Gastrocnemius medialis (tissue), 4 donors: ENCODE measurements at places on chromosomes 5 and 9. TPM values are rescaled to one million over a fixed set of nuclear protein-coding genes. Genes with fewer than 3 reads are reported as not detected.

DNA sequence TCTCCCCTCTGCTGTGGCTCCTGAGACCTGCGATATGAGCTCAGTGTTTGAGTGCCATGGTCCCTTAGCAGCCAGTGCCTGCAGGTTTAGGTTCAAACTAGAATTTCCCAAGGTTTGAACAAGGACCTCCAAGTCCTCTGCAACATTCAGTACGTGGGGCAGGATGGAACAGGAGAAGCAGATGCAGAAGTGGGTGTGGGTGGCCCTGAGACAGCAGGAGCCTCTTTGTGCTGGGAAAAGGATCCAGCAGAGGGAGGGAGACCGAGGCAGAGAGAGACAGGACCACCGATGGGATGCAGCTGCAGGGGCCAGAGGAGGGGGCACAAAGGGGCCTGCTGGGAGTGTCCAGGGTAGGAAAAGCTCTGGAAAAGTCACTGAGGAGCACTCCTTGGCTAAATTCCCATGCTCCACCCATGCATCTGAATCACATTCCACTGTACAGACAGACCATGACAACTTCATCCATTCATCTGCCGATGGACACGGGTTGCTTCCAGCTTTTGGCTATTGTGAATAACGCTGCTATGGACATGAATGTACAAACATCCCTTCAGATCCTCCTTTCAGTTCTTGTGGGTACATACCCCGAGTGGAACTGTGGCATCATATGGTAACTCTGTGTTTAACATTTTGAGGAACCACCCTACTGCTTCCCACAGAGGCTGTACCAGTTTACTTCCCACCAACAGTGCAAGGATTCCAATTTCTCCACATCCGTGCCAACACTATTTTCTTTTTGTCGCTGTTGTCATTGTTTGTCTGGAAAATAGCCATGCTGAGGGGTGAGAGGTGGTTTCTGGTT, 26.7 kb upstream of the SUSD3 start:
- no peaks in the 10 kb centered on the region for H3K4me1 ChIP-seq
- H3K4me3 ChIP-seq, result no peak overlapping the region
- H3K27ac ChIP-seq, result no peak overlapping the region

GRCh38 chr5:9456435-9457042, 89.3 kb downstream of the SEMA5A start:
- H3K27ac ChIP-seq, result no peak overlapping the region
- H3K36me3 ChIP-seq, result no peaks in the 10 kb centered on the region
- H3K4me1 ChIP-seq, result no peaks in the 10 kb centered on the region
- H3K27me3 ChIP-seq, result no peaks in the 10 kb centered on the region

DNA sequence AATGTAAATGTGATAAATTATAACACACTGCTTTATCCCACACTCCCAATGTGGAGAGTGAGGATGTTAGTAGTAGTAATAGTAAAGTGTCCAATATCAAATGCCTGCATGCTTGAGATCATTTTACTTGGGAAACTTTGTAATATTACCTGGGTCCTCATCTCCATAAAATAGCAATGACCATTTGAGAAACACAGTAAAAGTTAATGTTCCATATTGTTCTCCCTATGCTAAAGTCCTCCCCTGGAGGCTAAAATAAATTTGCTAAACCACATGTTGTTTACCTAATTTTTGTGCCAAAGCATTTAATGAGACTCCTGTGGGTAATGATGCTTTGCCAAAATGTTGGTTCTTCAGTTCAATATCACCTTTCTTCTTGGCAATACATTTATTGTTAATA, 291.2 kb downstream of the CDH10 start:
- no peak overlapping the region for H3K27ac ChIP-seq
- H3K4me1 ChIP-seq, result no peaks in the 10 kb centered on the region
- DNase-seq, result no peak
- no peaks in the 10 kb centered on the region for H3K27me3 ChIP-seq
- H3K36me3 ChIP-seq, result no peaks in the 10 kb centered on the region

GRCh38 chr5:2523180-2523579, 228.3 kb downstream of the IRX2 start:
- H3K36me3 ChIP-seq, result no peaks in the 10 kb centered on the region
- no peak overlapping the region for H3K27ac ChIP-seq
- no peak for DNase-seq
- H3K4me1 ChIP-seq, result no peaks in the 10 kb centered on the region
- no peak overlapping the region for H3K4me3 ChIP-seq

DNA sequence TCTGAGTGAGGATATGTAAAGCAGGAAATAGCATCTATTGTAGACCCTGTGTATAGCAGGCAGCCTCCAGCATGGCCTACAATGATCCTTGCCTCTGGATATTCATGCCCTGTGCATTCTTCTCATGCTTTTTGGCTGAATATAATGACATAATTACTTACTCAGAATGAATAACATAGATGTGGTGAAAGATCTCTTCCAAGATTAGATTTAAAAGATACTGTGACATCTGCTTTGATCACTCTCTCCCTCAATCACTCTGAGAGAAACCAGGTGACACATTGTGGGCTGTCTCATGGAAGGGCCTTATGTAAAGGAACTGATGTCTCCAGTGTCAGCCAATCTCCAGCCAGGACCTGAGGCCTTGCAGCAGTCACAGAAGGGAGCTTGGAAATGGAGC, 376.7 kb downstream of the DNAH5 start:
- no peaks in the 10 kb centered on the region for H3K27me3 ChIP-seq
- H3K27ac ChIP-seq, result no peak overlapping the region

- no peaks in the 10 kb centered on the region for H3K36me3 ChIP-seq
- peaks cover 42% of the 10 kb centered on the region for H3K27me3 ChIP-seq
- no peak overlapping the region for H3K27ac ChIP-seq
Observed at GRCh38 chr9:130918826-130919558, 20.1 kb downstream of the FIBCD1 start.

DNA sequence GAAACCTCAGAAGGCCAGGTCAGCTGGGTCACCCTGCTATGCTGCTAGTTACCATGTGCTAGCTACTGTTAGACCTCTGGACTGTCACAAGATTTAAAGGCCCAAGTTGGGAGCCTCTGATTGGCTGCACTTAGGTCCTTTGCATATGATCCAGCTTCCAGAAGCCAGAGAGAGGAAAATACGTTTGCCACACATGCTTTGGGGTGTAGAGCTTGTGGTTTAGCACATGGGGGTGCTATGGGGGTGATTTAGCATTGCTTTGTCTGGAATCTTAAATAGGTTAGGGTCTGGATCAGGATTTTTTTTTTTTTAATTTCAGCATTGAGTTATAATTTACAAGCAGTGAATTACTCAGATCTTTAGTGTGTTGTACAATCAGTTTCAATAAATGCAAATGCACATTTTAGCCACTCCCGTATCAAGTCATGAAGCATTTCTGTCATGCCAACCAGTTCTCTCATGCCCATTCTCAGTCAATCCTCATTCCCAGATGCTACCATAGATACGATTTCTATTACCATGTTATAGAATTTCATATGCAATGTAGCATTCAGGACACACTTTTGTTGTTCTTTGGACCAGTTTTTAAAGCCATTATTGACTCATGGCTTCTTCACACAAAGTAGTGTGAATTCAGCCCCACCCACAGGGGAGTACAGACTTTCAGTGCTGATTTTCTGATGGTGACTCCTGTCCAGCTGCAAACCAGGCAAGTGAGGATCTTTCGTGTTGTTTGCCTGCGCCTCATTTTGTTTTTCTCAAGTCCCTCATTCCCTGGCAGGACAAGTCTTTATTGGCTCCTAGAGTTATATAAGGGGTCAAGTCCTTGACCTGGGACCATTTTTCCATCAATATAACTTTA, 250.4 kb downstream of the LRRC70 start:
- no peak overlapping the region for H3K27ac ChIP-seq
- no peak for DNase-seq
- H3K36me3 ChIP-seq, result no peaks in the 10 kb centered on the region

DNA sequence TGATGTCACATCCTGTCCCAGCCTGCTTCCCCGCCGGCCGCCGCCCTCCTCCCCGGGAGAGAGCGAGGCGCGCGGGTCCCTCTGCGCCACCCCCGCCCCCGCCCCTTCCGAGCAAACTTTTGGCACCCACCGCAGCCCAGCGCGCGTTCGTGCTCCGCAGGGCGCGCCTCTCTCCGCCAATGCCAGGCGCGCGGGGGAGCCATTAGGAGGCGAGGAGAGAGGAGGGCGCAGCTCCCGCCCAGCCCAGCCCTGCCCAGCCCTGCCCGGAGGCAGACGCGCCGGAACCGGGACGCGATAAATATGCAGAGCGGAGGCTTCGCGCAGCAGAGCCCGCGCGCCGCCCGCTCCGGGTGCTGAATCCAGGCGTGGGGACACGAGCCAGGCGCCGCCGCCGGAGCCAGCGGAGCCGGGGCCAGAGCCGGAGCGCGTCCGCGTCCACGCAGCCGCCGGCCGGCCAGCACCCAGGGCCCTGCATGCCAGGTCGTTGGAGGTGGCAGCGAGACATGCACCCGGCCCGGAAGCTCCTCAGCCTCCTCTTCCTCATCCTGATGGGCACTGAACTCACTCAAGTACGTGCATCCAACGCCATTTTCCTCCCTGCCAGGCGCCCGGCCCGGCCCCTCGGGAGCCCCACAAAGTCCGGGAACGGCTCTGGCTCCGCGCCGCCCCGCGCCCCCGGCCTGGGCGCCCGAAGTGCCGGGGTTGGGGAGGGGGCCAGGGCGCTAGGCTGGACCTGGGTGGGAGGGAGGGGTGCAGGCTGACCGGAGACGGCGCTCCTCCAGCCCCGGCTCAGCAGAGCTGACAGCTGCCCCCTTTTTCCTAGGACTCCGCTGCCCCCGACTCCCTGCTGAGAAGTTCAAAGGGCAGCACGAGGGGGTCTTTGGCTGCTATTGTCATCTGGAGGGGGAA, 12.0 kb upstream of the OLFM1 start:
- no peak overlapping the region for H3K27ac ChIP-seq
- H3K36me3 ChIP-seq, result no peaks in the 10 kb centered on the region
- H3K4me1 ChIP-seq, result peaks cover 3% of the 10 kb centered on the region
- DNase-seq, result no peak
- H3K27me3 ChIP-seq, result peaks cover 25% of the 10 kb centered on the region

GRCh38 chr9:131505012-131505411, 2.3 kb downstream of the POMT1 start:
- H3K36me3 ChIP-seq, result peaks cover 10% of the 10 kb centered on the region
- H3K4me3 ChIP-seq, result no peak overlapping the region
- DNase-seq, result no peak
- H3K27ac ChIP-seq, result no peak overlapping the region

DNA sequence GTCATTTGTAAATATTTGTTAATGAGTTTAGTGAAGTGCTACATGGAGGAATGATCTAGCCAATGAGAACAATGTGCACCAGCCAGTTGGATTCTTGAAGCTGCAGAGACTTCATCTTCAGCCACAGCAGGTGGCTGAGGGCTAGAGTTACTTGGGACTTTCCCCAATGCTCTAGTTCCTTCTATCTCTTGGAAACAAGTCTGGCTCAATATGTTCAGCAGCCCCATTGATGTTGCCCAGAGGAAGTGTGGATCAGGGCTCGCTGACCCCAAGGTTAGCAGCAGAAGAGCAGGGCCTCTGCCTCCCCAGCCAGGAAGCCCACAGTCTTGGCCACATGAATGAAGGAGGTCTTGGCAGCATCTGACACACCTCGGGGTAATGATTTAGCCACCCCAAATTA, 117.5 kb downstream of the SLC1A3 start:
- H3K4me3 ChIP-seq, result no peak overlapping the region
- no peak for DNase-seq
- no peaks in the 10 kb centered on the region for H3K4me1 ChIP-seq
- H3K27ac ChIP-seq, result no peak overlapping the region
- no peaks in the 10 kb centered on the region for H3K27me3 ChIP-seq

- DNase-seq, result no peak
- H3K36me3 ChIP-seq, result no peaks in the 10 kb centered on the region
- no peak overlapping the region for H3K4me3 ChIP-seq
- no peaks in the 10 kb centered on the region for H3K27me3 ChIP-seq
- H3K4me1 ChIP-seq, result no peaks in the 10 kb centered on the region
Observed at GRCh38 chr5:82534986-82535385, 256.8 kb upstream of the RPS23 start.

DNA sequence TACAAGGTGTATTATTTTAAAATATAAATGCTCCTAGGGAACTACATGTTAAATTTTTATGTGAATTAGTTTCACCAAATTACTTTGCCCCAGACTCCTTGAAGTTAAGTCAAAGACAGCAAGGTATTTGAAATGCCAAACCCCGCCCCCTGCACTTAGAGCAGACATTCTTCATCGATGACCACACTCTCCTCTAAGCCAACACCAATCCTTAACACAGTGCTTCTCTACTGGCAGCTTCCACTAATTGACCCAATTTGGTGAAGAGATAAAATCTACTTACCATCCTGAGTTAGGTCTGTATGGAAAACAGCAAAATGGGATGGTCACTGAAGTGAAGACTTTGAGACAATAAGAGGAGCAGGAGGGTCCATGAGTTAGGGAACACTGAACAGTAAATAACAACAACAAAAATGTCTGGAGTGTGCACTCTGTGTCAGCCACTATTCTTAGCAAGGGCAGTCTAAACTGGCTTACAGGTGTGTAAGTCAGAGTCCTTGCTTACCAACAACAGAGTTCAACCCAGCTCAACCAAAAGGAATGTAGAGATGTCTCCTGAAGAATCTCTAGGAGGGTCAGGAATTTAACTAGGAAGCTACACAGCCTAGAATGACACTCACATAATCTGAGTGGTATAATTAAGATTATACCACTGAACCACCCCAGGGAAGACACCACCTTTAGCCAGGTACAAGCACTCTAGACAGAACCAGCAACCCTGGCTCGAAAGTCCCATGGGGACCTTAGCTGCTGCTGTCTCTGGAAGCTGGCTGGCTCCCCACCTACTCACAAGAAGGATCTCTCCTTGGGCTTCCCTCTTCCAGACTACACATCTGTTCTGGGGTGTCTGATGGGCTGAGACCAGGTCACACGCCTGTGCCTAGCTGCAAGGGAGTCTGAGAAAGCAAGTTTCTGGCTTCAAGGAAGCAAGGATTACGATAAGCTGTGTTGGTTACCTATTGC, 8.8 kb upstream of the UBE2QL1 start:
- H3K36me3 ChIP-seq, result no peaks in the 10 kb centered on the region
- H3K27me3 ChIP-seq, result no peaks in the 10 kb centered on the region
- H3K27ac ChIP-seq, result no peak overlapping the region
- H3K4me3 ChIP-seq, result no peak overlapping the region

GRCh38 chr5:157590478-157590877, 14.9 kb upstream of the ADAM19 start:
- no peaks in the 10 kb centered on the region for H3K36me3 ChIP-seq
- H3K27me3 ChIP-seq, result no peaks in the 10 kb centered on the region
- peaks cover 5% of the 10 kb centered on the region for H3K4me1 ChIP-seq
- H3K4me3 ChIP-seq, result no peak overlapping the region
- no peak for DNase-seq

DNA sequence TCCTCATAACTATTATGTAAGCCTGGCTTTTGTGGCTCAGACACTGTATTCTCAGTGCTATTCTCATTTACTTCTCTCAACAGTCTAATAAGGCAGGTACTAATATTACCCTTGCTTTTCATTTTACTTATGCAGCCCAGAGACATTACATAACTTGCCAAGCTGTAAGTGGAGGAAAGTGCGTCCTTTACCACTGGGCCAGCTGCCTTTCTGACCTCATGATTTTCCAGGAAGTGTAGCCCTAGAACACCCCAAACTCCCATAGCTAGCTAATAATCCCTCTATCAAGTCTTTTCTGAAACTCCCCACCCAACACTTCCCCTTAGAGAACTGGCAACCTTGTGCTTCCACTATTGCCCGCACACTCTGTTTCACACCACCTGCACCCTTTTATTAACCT, 192.9 kb upstream of the HMHB1 start:
- H3K27me3 ChIP-seq, result no peaks in the 10 kb centered on the region
- no peak overlapping the region for H3K4me3 ChIP-seq
- no peaks in the 10 kb centered on the region for H3K36me3 ChIP-seq
- no peak overlapping the region for H3K27ac ChIP-seq
- DNase-seq, result no peak

Gene ABL1
- 29.8 TPM for total RNA-seq

Gene SLC46A2
- total RNA-seq, result 0.13 TPM

Gene PCDHA4
- 0.23 TPM for total RNA-seq

Gene RASEF
- 0.41 TPM for total RNA-seq

Gene C9orf153
- total RNA-seq, result not detected

Gene ITGA2
- 0.41 TPM for total RNA-seq

Gene RNF208
- total RNA-seq, result 1.1 TPM

Gene SMARCA2
- total RNA-seq, result 69.5 TPM
